ENCODE measurements at places on chromosomes 7 and 10.

GRCh38 chr7:26638140-26638539, 226.2 kb downstream of the SKAP2 start:
- DNase-seq = no peak

DNA sequence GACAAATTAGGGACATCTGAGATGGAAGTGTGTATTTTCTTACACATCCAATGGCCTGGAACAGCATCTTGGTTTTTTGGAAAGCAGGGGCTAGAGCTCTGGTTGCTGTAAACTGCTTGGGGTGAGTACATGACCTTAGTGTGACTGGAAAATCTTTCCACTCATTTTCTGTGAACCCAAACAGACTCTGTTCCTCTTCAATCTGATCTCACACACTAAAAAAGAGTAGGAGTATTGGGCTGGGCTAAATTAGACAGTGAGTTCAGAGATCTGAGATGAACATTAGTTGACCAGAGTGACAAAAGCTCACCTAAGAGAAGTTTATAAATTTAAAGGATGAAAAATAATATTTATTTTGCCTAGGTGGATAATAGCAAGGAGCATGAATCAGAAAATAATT, 59.2 kb downstream of the OR13A1 start:
- DNase-seq = no peak

DNA sequence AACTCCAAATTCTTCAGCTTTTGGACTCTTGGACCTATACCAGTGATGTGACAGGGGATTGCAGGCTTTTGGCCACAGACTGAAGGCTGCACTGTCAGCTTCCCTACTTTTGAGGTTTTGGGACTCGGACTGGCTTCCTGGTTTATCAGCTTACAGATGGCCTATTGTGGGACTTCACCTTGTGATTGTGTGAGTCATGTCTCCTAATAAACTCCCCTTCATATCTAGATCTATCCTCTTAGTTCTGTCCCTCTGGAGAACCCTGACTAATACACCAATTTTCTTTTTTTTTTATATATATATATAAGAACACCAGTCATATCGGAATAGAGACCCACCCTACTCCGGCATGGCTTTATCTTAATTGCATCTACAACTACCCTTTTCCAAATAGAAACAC, 166.8 kb downstream of the ETV1 start:
- no peak for DNase-seq

GRCh38 chr7:1271656-1272055, 39.0 kb downstream of the UNCX start:
- DNase-seq = peak; percentile 16

DNA sequence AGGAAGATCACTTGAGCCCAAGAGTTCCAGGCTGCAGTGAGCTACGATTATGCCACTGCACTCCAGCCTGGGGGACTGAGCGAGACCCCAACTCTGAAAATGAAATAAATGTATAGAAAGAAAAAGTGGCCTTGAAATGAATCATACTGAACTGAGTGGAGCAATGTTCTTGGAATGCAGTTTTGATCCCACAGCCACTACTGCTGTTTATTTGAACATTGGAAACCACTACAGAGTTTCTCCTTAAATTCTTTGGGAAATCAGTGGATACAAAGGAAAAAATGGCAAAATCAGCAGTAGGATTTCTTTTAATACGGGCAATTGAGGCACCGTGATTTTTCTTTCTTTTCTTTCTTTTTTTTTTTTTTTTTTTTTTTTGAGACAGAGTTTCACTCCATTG, 637.4 kb downstream of the GALNT17 start:
- DNase-seq = no peak
